GM19239 (cell line): ENCODE measurements at places on chromosomes 2 and 18.

DNA sequence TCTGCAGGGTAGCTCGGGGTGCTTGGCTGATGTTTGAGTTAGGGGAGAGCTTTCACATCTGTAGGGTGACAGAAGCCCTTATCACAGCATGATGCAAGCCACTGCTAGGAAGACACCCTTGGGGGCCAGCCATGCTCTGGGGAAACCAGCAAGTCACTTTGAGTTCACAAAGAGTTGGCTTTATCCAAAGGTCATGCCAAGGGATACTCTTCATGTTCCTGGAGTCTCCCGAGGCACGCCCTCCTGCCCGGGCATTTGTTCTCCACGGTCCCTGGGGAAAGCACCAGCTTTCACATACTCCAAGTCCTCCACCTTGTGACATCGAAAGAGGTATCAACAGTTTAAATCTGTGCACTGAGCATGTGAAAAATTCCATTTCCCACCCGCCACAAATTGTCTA is 227.7 kb downstream of the VAPA start:
- no peak for DNase-seq

GRCh38 chr18:54268751-54269150 is 566 bp upstream of the POLI start:
- no peak for DNase-seq

- DNase-seq = no peak
These were observed 106.8 kb downstream of the CRIM1 start for GRCh38 chr2:36462311-36462935.

- no peak for DNase-seq
These were observed 290.4 kb upstream of the TNP1 start for GRCh38 chr2:217150236-217150635.

DNA sequence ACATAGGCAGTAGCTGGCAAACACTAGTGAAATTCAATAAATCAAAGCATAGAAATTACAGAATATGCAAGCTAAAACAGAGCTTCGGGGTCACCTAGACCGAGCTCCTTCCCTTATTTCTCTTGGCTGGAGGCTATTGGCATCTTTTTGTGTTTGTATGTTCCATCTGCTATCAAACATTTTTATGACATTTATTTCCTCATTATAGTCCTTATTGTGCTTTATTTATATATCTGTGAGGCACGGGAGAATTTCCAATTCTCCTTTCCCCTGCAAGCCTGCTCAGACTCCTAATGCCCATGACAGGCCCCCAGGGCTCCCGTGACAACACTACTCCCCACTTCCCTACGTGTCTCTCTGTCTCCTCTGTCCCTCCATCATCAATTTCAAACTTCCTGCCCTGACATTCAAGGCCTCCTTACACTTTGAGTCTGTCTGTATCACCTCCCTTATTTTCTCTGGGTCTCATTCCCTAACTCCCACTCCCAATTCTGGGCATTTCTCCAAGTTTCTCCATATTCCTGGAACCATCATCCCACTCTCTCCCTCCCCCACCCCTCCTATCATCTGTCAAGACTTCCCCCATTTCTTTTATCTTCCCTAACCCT is 316.9 kb downstream of the OSR1 start:
- no peak for DNase-seq

GRCh38 chr2:157492189-157492773 is 48.4 kb upstream of the CYTIP start:
- peak; percentile 40 for DNase-seq

DNA sequence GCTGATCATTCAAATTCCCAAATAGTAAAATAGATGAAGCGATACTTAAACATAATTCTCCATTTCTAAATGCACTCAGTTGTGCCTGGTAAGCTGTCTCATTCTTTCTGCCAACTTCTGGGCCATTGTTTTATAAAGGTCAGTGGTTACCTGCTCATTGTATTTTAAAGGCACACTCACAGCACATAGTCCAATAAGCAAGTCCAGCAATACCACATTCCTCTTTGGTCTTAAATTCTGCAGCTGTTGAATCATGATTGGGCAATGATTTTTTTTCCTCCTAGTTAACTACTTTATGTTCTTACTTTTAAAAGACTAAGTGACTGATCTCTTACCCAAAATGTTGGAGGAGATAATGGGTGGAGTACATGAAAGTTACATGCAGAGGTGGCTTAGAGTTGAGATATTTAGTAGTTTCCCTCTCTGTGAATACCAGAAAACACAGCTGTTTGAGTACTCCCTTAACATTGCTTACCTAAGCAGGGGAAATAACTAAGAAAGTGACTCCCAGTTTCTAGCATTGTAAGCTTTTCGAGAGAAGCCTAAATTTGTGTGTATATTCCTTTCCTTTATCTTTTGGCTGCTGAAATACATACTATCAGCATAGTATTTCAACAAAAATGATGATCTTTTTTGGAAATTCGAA is 220.7 kb downstream of the CAMKMT start:
- no peak for DNase-seq

- no peak for DNase-seq
These were observed 87.3 kb downstream of the RTN4 start for GRCh38 chr2:54962935-54963440.

- DNase-seq = no peak
These were observed 50.5 kb downstream of the QPCT start for GRCh38 chr2:37394796-37395555.

GRCh38 chr2:208311321-208311720 is 45.3 kb downstream of the PIKFYVE start:
- peak; percentile 9 for DNase-seq

DNA sequence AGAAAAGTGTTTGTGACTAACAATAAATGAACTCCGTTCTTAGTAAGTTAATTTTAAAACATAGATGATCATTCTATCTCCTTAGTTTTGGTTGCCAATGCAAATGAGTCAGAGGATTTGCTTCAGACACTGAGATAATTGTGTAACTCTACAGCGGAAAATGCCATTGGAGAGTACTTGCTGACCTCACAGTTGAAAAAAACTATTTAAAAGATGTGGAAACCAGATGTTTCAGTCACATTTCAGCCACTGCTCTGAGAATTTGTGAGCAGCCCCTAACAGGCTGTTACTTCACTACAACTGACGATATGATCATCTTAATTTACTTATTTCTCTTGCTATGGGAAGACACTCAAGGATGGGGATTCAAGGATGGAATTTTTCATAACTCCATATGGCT is at the start of gene TNFAIP6:
Gene TNFAIP6 (plus strand): TSS at position 234 of the 400 bp plus-strand sequence. CDS start 75 bp downstream, at position 309.
- no peak for DNase-seq

- no peak for DNase-seq
These were observed 884.8 kb upstream of the ZEB2 start for GRCh38 chr2:145404690-145405089.

- DNase-seq = peak; percentile 10
These were observed 577 bp downstream of the EHBP1 start for GRCh38 chr2:62705859-62706720.

GRCh38 chr2:241768850-241769249 is 7.8 kb upstream of the GAL3ST2 start:
- DNase-seq = no peak

- DNase-seq = no peak
These were observed 227.7 kb upstream of the BOD1L2 start for GRCh38 chr18:56919190-56919589.

DNA sequence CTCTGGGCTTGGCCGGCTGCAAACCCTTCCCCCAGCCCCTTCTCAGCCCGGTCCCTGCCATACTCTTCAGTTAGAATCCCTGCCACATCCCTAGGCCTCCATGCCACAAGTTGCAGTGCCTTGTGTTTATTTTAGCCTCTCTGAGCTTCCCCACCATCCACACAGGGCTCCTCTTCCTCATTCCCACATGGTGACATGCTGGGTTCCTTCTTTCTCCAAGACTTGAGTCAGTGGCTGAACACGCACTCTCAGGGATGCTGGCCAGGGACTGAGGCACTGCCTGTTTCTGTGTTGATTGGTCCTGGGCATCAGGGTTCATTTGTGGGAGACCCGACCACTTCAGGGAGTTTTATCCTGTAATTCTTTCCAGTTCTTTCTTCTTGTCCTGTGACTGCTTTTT is 56.3 kb downstream of the KCNS3 start:
- DNase-seq = no peak

GRCh38 chr2:207253666-207254345 is 88.1 kb upstream of the KLF7 start:
- no peak for DNase-seq

- DNase-seq = no peak
These were observed 2.6 kb upstream of the FZD5 start for GRCh38 chr2:207772081-207772843.

GRCh38 chr2:1593371-1594122 is 150.8 kb downstream of the PXDN start:
- DNase-seq = no peak

GRCh38 chr2:239775623-239776435 is 249.3 kb downstream of the NDUFA10 start:
- no peak for DNase-seq

- no peak for DNase-seq
These were observed 61.8 kb upstream of the VPS54 start for GRCh38 chr2:64081046-64081445.

GRCh38 chr2:13401312-13401711 is 684.6 kb downstream of the TRIB2 start:
- no peak for DNase-seq

DNA sequence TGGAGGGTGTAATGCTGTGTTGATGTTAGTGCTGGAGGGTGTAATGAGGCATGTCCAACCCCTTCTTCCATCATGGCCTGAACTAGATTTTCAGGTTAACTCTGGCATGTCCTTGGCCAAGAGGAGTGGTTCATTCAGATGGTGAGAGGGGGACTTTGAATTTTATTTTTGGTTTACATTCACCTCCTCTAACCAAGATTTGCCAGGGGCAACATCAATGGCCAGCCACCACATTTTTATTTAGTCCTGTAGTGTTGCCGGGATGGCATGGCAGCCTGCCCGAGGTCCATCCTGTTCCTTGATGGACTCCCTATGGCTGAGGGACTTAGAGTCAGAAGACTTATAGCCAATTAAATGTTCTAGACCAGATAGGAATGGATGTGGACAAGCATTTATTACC is 484.6 kb upstream of the HS6ST1 start:
- no peak for DNase-seq

DNA sequence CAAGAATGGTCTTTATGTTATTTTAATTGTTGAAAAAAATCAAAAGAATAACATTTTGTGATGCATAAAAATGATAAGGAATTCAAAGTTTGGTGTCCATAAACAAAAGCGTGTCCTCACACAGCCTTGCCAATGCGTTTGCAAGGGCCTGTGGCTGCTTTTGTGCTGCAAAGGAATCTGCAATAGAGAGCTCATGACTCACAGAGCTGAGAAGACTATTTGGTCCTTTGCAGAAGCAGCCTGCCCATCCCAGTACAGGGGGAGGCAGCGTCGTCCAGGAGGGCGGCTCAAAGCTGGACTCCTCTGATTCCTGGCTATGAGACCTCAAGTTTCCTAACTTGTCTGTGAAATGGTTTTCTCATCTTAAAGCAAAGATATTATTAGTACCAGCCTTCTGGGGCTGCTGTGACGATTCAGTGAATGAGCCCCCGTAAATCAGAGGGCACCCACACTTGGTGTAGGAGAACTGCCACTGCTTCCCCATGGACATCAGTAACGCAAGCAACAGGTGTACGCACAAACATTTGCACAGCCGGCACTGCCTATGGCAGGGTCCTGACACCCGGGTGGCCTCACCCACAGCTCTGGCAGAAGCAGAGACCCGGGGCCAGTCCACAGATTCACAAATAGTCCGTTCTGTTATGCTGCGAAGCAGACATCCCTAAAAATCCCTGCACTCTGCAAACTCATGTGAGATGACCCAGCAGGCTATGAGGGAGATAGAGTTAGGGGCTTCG is 70.6 kb upstream of the ASAP2 start:
- no peak for DNase-seq

- DNase-seq = peak; percentile 49
These were observed 190.6 kb downstream of the TPGS2 start for GRCh38 chr18:36638224-36638623.

GRCh38 chr2:118223992-118224894 is 136.0 kb downstream of the INSIG2 start:
- DNase-seq = peak; percentile 66

DNA sequence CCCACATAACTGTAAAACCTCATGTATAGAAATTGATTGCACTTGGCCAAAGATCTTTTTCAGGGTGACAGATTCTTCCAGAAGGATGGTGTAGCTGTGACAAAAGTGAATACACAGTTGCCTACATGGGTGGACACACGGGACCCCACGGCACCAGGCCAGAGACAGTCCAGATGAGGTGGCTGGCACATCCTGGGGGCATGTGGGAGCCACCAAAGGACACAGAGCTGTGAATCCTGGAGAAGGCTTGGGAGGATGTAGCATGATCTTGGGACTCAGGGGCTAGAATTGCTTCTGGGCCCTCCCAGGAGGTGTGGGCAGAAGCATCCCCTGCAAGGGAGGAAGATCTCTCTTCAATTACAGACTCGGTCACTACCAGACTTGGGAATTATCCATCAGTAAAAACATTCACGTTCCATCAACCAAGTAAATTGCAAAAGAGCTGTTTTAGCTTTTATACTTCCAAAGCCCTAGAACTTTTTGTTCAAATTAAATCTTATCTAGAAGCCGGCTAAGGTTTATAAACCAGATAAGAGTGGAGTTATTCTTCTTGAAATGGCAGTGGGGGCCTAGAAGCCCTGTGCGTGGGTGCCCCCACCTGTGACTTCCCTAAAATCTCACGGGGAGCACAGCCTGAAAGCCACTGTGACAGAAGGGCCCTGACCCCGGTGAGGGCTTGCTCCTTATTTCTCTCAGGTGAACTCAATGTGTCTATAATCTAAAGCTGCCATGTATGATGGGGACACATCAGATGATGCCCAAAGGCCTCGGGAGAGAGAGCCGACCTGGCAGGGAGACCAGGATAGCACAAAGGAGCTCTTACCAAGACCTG is 81.7 kb downstream of the SEPTIN10 start:
- no peak for DNase-seq

DNA sequence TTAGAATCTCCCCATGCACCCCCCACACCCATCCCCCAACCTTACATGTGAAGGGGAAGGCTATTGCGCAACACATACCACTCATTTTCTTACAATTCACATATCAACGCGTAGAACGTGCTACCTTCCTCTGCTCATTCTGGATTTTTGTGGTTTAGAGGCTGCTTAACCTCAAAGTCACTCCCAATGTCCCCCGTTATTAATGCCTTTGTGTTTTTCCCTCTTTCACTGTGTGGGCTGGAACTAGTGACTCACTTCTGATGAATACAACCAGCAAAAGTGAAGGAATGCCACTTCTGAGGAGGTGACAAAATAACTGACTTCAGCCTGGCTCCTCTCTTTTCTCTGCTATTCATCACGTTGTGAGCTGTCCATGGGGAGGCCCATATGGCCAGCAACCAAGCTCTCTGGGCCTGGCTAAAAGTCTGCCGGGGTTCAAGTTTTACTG is 342.5 kb upstream of the NXPH2 start:
- DNase-seq = no peak

GRCh38 chr2:233413559-233414272 is 59.4 kb downstream of the DGKD start:
- DNase-seq = no peak

- DNase-seq = no peak
These were observed 257.9 kb upstream of the ATP5MC3 start for GRCh38 chr2:175439416-175439815.

GRCh38 chr2:71856773-71857525 is 290.7 kb downstream of the CYP26B1 start:
- no peak for DNase-seq
